ENCODE measurements at places on chromosomes 7 and 10.

DNA sequence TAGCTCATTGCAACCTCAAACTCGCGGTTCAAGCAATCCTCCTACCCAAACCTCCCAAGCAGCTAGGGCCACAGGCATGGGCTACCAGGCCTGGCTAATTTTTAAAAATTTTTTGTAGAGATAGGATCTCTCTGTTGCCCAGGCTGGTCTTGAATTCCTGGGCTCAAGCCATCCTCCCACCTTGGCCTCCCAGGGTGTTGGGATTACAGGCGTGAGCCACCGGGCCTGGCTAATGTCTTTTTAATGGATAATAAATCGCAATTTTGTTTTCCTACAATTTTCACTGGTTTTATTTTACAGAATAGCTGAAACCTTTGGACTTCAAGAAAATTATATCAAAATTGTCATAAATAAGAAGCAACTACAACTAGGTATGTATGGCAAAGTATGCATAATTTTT is 10.9 kb downstream of the NUB1 start:
- DNase-seq = no peak

DNA sequence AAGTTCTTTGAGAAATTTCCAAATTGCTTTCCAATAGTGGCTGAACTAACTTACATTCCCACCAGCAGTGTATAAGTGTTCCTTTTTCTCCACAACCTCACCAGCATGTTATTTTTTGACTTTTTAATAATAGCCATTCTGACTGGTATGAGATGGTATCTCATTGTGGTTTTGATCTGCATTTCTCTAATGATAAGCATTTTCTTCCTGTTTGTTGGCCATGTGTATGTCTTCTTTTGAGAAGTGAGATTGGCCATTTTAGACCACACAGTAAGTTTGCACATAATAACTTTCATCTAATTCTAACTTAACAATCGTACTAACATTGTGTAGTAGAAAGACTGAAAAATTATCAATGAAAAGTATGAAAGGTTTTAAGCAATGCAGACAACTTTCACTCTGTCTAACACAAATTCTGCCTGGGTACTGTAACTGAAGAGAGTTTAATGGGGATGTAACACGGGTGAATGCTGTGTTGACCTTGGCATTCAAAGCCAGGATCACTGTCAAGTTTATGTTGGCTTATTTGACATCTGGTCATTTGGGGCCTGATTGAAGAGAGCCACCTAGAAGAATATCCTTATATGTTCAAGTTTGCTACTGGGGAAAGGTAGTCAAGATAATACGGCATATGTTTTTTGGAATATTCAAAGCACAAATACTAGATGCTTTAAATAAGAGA is 50.4 kb downstream of the FAM171A1 start:
- no peak for DNase-seq

DNA sequence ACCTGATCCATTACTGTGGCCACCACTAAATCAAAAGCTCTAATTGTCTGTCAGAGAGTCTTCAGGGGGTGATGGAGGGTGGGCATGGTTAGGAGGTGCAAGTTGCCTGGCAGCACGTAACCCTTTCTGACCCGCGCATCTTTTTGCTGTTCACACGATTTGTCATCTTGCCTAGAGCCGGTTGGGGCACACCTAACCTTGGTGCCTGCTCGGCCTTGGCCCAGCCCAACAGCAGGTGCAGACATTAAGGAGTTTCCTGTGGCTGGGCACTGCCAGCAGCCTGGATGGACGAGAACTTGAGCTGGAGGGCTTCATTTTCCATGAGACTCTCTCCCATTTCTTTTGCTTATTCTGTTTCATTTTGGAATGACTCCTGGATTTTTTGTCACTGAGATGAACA is 41.0 kb upstream of the PTF1A start:
- DNase-seq = no peak

- DNase-seq = no peak
Observed at GRCh38 chr10:55397777-55398496, 596.9 kb upstream of the PCDH15 start.

DNA sequence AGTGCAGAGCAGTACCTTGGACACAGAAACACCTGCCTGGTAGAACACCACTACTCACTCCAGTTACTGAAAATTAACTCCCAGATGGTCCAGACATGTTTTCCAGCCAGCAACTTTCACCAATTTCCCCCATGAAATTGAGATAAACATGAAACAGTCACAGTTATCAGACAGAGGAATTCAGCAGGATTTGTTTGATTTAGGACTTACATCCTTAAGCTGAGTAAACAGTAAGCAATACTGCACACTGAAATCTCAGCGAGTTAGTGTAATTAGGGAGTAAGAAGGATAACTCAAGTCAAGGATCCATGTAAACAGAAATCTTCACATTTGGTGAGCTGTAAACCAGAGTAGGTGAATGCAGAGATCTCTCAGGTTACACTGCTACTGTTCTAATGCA is 353.5 kb downstream of the ELMO1 start:
- no peak for DNase-seq

GRCh38 chr7:150719436-150719835 is 3.0 kb downstream of the GIMAP1 start:
- no peak for DNase-seq

- no peak for DNase-seq
Observed at GRCh38 chr7:44151956-44152355, 10.8 kb upstream of the MYL7 start.

DNA sequence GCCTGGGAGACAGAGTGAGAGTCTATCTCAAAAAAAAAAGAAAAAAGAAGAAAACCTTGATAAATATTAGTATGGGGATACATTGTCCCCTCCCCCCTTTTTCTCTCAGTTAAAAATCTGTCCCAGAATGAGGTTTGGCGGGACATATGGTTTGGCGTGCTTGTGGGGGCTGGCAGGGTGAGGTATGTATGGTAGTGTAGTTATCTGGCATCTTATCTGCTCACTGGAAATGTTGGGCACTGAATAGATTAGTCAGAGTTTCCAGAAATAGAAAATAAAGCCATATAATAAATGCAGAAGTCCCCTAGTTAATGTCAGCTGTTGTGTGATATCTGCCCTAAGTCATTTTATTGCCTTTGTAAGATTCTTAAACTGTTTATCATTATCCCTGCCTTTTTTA is 397.5 kb upstream of the GALNT17 start:
- DNase-seq = no peak

DNA sequence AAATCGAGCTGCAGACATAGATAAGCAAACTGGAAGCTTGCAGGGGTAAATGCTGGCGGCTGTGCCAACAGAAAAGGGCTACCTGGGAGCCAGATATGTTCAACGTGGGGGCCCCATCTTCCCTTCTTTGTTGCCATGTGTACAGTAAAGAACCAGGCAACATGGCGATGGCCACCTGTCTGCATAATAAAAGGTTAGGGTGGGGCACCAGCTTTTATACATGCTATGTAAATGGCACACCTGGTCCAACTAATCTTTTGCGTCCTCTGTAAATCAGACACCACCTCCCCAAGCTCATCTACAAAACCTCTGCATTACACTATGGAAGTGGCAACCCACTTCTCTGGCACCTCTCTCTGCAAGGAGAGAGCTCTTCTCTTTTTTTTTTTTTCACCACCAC is 13.9 kb downstream of the BUD31 start:
- DNase-seq = no peak

- peak; percentile 73 for DNase-seq
Observed at GRCh38 chr7:150974468-150975391, 3.4 kb downstream of the KCNH2 start.

DNA sequence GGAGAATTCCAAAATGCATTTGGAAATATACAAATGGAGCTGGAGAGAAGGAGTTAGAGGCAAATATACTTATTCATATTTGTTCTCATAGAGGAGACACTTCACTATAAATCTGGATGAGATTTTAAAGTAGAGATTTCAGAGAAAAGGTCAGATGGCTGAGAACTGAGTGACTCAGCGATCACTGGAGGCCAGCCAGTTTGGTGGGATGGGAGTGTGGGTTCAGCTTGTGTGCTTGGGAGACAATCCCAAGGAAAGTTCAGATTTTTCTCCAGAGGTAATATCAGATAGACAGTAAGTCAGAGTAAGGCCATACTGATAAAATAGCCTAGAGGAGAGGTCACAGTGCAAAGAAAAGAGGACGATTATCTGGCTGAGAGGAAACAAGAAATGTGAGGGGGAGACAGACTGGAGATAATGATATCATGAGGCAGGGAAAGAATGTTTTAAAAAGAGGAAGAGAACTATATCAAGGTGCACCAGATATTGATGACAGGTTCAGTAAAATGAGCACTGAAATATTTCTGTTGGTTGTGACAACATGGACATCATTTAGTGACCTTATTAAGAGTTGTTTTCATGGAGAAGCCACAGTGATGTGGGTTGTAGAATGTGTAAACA is 67.0 kb downstream of the MDFIC start:
- DNase-seq = no peak

- no peak for DNase-seq
Observed at GRCh38 chr10:109866168-109866994, 56.9 kb downstream of the XPNPEP1 start.

- DNase-seq = no peak
Observed at GRCh38 chr10:129505500-129506075, 38.5 kb downstream of the MGMT start.

DNA sequence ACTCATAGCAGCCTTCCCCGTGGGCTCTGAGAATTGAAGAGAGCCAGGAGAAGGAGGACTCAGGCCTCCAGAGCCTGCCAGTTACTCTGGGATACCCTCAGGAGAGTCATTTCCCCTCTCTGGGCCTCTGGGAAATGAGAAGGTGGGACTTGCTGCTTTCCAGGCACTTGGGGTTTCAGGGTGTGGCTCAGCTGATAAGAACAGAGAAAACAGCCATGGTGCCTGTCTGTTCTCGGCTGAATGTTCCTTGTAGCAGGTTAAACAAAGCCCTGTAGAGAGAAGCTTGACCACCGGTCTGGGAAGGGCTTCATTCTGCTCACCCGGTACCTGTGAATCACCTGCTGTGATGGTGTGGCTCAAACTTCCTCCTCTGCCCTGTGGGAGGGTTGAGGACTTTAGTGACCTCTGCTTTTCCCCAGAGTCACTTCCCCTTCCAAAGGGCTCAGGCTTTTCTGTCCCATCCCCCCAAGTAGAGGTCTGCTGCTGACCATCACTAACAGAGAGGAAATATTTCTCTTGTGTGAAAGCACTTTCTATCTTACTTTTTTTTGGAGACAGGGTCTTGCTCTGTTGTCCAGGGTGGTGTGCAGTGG is 212.4 kb upstream of the GALNT17 start:
- no peak for DNase-seq

Data from head of caudate nucleus (tissue), 42 donors.